ENCODE measurements at places on chromosomes 1 and 21.

DNA sequence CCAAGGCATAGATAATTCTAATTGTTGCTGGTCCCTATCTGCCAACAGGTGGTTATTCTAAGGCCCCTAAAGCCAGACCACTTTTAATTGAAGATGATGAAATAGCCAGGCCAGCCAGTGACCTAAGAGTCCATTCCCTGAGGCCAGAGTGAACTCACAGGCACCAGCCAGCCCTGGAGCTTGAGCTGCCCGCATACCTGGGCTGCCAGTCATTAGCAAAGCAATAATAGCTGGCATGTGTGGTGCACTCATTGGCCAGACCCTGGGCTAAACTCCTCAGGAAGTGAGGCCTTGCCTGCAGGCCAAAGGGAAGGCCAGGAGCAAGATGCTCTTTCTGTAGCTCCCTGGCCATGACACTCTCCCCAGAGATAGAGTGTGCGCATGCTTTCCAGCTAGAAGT is 180.4 kb upstream of the KLHDC7A start:
- DNase-seq, result no peak

DNA sequence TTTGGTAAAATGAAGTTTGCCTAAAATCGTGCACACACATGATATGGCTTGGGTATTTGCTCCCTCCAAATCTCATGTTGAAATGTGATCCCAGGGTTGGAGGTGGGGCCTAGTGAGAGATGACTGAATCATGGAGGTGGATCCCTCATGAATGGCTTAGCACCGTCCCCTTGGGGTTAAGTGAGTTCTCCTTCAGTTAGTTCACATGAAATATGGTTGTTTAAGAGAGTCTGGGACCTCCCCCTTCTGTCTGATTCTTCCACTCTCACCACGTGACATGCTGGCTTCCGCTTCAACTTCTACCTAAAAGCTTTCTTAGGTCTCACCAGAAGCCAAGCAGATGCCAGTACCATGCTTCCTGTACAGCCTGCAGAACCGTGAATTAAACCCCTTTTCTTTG is 58.4 kb downstream of the SIPA1L2 start:
- no peak for DNase-seq

DNA sequence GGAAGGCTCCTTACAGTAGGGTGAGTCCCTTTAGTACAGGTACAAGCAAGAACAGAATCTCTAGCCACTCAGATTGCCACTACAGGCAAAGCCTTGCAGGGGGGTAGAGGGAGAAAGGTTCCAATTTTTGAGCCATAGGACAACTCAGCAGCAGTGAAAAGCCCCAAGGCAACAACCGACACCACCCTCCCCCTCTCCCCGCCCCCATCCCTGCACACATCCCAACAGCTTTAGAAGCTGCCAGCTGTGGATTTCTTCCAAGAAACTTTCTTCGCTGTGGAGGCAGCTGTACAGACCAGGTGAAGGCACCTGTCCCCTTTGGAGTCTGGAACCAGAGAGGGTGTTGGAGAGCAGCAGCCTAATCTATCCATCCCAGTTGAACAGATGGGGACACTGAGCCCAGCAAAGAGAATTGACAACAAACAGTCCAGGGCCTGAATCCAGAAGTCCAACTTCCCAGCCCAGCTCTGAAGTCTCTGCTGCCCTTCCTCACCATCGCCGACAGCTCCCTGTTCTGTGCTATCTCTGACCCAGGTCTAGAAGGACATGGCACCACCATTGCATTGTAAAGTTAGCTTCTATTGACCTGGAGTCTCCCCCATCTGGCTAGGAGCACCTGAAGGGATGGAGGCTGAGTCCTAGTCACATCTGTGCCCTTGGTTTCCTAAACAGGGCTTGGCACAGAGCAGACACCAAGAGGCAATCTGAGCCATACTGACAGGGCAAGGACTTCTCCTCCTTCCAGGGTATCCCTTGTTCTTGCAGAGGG is 2.2 kb downstream of the TENT5B start:
- DNase-seq, result no peak

- no peak for DNase-seq
Observed at GRCh38 chr1:5485968-5486696, 506.1 kb downstream of the NPHP4 start.

- DNase-seq, result no peak
Observed at GRCh38 chr1:236142253-236143103, at the start of gene GPR137B. GPR137B (plus strand) TSS chr1:236142539; CDS start chr1:236142623, 84 bp downstream.

DNA sequence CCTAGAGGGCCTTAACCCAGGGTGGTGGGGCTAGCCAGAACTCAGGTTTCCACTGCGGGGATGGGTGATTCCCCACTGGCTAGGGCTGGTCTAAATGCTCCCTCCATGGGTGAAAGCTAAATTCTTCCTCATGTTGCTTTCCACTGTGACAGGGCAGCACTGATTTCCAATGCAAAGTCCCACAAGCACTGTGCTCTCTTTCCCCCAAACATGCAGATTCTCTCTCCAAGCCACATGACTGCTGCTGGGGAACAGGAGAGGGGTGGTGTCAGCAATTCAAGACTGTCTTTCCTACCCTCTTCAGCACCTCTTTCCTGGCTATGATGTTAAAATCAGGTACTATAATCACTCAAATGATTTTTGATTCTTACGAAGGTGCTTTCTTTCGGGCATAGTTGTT is 215.5 kb downstream of the RWDD3 start:
- DNase-seq, result no peak

DNA sequence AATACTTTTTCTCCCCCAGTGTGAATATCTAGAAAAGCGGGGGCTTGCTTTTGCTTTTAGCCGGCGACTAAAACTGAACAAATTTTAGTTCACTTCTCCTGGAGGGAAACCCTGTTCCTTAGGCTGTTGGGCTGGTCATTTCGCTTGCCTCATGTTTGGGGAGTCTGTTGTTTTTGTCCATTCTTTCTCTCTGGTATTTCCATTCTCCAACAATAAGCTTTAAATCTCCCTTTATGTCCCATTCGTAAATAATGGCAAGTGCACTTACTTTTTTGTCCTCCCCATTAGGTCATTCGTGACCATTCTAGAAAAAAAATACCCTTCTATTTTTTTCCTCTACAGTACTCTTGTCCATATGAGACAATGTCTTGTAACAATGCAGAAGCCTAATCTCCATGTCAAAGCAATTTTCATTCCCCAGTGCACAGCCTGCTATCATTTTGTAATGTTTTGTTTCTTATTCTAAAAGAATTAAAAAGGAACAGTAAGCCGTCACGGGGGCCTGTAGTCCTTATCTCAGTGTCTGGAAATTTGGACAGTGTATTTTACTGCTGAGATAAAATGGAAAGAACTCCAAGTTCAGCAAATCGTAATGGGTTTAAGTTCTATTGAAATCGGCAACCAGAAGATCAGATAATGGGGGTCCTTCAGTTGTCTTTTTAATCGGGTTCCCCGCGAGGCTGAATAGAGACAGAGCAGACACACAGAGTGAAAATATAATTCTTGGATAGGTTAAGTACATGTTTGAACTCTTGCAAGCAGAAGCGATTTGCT is 21.8 kb downstream of the PROX1 start:
- no peak for DNase-seq

GRCh38 chr1:67724928-67725560 is 40.0 kb downstream of the GADD45A start:
- DNase-seq, result no peak

DNA sequence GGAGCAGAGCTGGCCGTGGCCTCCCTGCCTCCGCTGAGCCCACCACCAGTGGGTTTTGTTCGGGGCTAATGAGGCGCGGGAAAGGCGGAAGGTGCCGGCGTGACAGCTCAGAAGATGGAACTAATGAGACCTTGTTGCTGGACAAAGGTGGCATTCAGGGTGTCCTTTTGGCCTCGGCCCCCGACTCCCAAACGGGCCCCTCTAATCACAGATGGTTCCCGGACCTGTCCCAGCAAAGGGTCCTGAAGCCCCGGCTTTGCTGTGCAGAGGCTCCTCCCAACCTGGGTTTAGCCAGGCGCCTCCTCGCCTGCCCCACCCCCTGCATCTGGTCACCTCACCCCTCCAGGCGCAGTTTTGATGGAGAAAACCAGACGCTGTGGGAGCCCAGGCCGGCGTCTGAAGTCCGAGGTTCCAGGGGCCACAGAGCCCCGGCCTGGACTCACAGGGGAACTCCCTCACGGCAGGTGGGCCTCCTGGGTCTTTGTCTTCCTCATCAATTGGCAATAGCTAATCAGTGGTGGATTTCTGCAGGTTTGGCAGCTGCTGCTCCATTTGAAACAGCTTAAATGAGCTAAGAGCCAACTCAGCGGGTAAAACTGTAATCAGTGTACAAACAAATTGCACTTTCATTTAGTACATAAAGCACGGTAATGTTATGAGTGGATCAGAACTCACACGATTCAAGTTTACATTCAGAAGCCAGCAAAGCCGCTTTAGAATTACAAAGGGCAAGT is 44.3 kb upstream of the ADARB1 start:
- DNase-seq, result no peak

GRCh38 chr1:28129150-28129549 is 40.7 kb upstream of the EYA3 start:
- no peak for DNase-seq

- no peak for DNase-seq
Observed at GRCh38 chr1:100775483-100775882, 55.9 kb downstream of the VCAM1 start.

GRCh38 chr1:183887826-183888819 is 83.2 kb downstream of the RGL1 start:
- DNase-seq, result no peak

GRCh38 chr1:46622344-46622743 is 5.7 kb upstream of the MOB3C start:
- DNase-seq, result no peak

DNA sequence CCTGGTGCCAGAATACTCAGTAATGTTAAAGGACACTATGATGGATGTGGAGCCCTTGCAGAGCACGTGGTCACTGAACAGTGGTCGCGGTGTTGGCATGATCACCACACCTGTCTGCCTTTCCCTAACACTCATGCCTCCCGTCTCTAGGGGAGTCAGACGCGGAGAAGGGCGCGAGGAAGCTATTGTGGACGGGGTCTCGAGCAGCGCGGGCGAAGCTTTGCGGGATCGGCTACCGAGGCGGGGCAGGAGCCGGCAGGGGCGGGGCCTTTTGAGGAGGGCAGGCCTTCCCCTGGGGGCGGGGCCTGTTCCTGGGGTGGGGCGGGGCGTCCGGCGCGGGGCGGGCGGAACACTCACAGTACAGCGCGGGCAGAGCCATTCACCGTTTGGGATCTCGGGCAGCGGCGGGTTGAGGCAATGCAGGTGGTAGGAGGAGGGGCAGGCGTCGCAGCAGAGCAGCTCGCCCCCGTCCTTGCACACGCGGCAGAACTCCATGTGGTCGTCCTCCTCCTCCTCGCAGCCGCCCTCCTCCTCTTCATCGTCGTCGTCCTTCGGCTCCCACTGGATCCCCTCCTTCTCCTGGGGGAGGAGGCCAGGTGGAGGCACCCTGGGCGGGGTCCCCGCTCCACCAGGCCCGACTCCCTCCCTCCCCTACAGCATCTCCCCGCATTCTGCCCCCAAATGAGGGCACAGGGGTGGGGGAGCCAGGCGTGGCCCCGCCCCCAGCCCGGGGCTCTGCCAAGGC is 31.5 kb downstream of the CHD5 start:
- no peak for DNase-seq

- no peak for DNase-seq
Observed at GRCh38 chr1:69611316-69611715, 43.6 kb downstream of the LRRC7 start.

DNA sequence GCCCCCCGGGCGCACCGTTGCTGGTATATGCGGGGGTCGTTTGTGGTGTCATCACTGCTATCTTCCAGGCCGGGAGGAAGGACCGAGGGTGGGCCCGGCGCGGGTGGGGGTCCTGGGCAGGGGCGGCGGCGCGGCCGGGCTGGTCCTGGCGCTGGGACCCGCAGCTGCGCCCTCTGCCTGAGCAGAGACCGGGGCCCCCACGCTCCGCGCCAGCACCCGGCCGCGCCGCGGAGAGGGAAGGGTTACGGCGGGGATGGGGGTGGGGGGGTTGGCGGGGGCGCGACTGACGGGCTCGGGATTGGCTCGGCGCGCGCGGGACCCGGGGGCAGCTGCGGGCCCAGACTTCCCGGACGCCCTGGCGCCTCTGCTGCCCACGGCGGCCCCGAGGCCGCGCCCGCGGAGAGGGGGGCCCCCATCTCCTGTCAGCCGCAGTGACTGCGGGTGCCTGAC is 13.8 kb upstream of the SAMD11 start:
- no peak for DNase-seq

- no peak for DNase-seq
Observed at GRCh38 chr1:178354816-178355215, 141.9 kb downstream of the CLEC20A start.

- no peak for DNase-seq
Observed at GRCh38 chr1:241838897-241839296, 9.1 kb upstream of the EXO1 start.

Measured in AG04450 (cell line).